Activated T-helper 1 cell treated with Interleukin-2 at 50 U/mL for 16 hours (primary cell): ENCODE measurements at places on chromosomes 4 and X.

- no peak for DNase-seq
These were observed 396.6 kb downstream of the ADGRL3 start for GRCh38 chr4:61596606-61597340.

DNA sequence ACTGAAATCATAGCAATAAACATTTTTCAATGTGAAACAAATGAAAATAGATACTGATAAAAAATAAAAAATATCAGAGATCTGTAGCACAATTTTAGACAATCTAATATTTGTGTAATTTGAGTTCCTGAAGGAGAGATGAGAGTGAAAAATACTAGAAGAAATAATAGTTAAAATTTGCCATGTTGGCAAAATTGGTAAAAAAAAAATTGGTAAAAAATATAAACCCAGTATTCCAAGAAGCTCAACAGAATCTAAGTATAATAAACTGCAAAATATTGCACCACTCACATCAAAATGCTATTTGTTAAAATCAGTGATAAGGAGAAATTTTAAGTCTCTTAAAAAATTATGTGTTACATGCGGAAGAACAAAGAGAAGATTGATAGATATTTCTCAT lies 1680.7 kb downstream of the PCDH7 start:
- no peak for DNase-seq

GRCh38 chr4:102437111-102437510 lies 64.0 kb upstream of the NFKB1 start:
- DNase-seq = no peak

- DNase-seq = no peak
These were observed 37.3 kb downstream of the APBB2 start for GRCh38 chr4:41177016-41177415.

- DNase-seq = peak; percentile 32
These were observed 26.3 kb downstream of the RTL5 start for GRCh38 chrX:72105436-72105835.

DNA sequence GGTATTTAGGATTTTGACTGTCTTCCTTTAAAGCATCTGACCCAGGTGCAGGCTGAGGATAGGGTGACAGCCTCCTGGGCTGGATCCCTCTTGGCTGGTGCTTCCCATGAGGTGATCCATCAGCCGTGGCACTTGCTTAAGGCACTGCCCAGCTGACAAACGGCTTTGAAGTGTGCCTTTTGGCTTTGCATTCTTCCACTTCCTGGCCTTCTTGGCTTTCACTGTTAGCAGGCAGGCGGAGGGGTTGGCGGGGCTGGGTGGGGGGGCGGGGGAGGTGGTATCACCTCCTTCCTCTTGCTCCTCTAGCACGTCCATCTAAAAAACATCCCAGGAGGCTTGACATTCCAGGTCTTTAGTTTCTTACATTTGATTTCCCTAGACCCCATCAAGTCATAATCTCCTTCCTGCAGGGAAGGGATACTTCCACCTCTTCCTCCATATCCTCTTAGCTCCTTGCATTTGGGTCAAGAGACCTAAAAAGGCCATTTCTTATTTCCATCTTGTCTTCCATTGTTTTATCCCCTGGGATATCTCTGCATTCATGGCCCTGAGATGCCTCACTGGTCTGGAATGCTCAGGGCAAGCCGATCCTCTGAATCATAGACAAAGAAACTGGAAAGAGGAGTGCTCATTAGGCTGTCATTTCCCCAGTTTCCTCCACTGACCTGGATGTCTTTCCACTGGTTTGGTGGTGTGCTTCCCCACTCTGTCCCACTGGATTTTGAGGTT lies 11.3 kb upstream of the APLN start:
- DNase-seq = no peak

GRCh38 chr4:156945532-156945931 lies 26.1 kb downstream of the PDGFC start:
- no peak for DNase-seq

GRCh38 chr4:76980261-76980660 lies 30.7 kb downstream of the SEPTIN11 start:
- DNase-seq = no peak

- DNase-seq = no peak
These were observed 1593.2 kb downstream of the C4orf33 start for GRCh38 chr4:130689181-130689580.

DNA sequence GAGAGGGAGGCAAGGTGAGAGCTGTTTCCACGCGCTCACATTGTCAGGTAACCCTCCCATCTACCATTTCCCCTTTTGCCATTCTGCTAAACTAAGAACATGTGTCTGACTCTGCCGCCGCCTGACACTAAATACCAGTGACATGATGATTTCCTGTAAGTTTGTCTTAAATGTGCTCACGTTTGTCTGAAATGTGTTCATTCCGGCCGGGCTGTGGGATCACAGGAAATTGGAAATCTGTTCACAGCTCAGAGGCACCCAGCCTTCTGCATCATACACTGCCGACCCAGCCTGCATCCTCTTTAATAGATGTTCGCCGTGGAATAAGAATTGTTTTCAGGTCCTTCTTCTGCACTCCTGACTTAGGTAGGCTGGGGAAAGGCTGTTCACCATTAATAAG lies 336.2 kb upstream of the PPARGC1A start:
- DNase-seq = no peak

GRCh38 chrX:121165930-121166359 lies 118.5 kb downstream of the GLUD2 start:
- DNase-seq = no peak

- no peak for DNase-seq
These were observed 60.2 kb downstream of the BANK1 start for GRCh38 chr4:101850698-101851097.

- no peak for DNase-seq
These were observed 109.0 kb downstream of the ZC4H2 start for GRCh38 chrX:64867217-64867616.
